ENCODE measurements at places on chromosomes 12 and 14.

- no peak for DNase-seq
These were observed 825.3 kb upstream of the FLRT2 start for GRCh38 chr14:84704601-84705000.

GRCh38 chr14:75280831-75281653, 2.4 kb downstream of the FOS start:
- no peak for DNase-seq

GRCh38 chr12:12915656-12916055, 24.3 kb downstream of the GPRC5A start:
- no peak for DNase-seq

DNA sequence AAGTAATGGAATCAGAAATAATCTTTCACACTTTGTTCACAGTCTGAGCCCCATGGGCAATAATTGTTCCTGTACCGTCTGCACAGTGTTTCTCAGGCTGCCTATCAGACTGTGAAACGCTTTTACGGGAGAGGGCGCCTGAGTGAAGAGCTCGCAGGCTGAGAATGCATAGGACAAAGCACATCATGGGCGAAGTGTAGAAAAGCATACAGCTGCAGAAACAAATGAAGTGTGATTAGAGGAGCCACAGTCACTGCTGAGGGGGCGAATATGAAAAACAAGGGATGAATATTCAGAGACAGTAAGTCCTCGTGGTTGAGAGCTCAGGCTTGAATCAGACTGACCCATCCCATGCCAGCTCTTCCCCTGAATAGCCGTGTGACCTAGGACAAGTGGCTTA, 438.4 kb upstream of the DCN start:
- no peak for DNase-seq

- no peak for DNase-seq
These were observed 251.1 kb downstream of the BCAT1 start for GRCh38 chr12:24697769-24698168.

DNA sequence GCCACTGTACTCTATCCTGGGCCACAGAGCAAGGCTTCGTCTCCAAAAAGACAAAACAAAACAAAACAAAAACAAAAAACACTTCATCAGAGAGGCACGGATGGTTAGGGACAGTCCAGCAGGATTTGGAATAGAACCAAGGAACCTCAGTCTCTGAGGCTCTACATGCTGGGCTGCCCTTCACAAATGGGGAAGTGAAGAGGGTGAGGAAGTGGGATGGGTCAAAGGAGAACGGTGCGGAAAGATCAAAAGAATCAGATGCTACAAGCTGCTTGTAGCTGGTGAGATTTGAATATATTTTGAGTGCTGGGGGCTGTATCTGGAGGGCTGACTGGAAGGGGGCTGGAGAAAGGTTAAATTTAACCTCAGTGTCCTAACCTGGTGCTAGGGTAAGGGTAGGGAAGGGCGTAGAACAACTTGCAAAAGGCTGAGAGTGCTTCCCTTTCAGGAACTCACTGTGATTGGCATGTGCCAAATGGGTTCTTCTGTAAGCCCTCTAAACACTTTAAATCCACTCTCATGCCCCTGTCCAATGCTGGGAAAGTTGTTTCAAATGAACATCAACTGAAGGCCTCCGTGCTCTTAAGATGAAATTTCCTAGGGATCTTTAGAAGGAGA, 4.6 kb downstream of the FOXJ2 start:
- DNase-seq = no peak

DNA sequence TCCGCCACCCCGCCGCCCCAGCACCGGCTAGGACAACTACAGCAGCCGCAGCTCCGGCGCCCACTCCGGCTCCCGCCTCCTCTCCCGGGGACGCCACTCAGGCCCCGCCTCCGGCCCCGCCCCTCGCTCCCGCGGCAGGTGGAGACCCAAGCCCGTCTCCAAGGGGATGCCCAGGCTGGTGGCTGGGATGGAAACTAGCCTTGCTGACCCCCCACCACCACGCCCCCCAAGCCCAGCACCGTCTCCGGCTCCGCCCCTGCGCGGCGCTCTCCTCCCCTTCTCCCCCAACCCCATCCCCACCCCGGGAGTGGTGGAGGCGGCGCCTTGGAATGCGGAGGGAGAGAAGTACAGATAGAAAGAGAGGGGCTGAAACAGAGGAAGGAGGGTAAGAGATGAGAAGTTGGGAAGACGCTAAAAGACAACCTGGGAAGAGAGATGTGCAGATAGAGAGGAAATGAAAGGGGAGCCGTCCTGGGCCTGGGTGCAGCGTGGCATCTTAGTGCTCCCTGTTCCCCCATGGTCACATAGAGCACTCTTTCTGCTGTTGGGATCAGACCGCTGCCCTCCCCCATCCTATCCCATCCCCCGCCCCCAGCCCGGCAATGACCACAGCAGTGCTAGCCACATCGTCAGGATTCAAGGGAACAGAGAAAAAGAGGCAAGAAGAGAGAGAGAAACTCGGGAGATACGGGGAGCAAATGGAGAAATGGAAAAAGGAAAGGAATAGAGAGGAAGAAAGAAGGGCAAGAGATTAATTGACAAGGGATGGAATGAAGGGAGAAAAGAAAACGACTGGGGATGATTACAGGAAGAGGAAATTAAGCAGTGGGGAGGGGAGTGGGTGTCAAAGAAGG, at the start of gene ITGA7:
Gene ITGA7 (minus strand): TSS at position 64 of the 854 bp plus-strand sequence. CDS start 222 bp downstream, outside the sequence.
- DNase-seq = peak; percentile 70

All from stimulated activated CD4-positive, alpha-beta T cell treated with anti-CD3 and anti-CD28 coated beads, Interleukin-4, amount 100 ng/mL, for 1 hour (primary cell).